Pulmonary artery endothelial cell (primary cell): ENCODE measurements at places on chromosomes 16 and 17.

GRCh38 chr17:30219315-30219714 is 16.2 kb downstream of the SLC6A4 start:
- DNase-seq, result no peak

DNA sequence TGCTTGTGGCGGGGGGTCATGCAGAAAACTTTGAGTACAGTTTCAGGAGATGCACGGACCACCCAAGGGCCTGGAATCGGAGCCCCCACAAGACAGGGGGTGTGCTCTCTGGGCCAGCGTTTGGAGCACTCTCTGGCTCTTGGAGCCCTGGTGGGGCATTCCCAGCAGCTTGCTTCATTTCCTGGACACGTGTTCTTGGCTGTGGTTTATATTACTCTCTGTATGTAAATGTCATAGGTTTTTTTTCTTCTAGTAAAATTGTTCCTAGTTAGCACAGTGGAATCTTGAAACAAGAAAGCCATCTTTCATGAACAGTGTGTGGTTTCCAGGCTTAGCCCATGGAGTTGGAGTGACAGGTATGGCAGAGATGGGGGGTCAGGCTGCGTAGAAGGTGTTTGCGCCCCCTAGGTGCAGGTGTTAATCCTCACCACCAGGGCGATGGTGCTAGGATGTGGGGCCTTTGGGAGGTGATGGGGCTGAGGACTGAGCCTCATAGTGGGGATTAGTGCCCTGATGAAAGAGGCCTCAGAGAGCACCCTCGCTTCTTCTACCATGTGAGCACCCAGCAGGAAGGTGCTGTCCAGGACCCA is 79.8 kb downstream of the JPH3 start:
- peak; percentile 20 for DNase-seq

GRCh38 chr17:72125742-72126141 is 4.9 kb downstream of the SOX9 start:
- no peak for DNase-seq

DNA sequence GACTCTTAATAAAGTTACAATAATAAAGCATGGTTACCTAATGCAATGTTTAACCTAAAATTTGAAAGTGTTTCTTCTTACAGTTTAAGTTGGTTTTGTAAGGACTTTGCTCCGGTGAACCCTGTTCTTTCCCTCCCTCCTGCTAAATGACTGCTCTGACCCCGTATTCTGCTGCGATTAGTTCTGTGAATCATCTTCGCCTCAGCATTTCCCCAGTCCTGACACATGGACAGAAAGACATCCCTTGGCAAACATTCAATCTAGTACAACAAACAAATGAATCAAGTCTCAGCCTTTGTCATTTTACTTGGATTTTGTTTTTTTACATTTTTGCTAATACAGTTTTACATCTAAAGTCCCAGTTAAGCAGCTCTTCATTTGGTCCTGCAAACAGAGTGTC is 15.4 kb downstream of the KCNJ2 start:
- DNase-seq, result no peak

- DNase-seq, result no peak
Observed at GRCh38 chr17:34301986-34302385, 16.4 kb downstream of the CCL11 start.

DNA sequence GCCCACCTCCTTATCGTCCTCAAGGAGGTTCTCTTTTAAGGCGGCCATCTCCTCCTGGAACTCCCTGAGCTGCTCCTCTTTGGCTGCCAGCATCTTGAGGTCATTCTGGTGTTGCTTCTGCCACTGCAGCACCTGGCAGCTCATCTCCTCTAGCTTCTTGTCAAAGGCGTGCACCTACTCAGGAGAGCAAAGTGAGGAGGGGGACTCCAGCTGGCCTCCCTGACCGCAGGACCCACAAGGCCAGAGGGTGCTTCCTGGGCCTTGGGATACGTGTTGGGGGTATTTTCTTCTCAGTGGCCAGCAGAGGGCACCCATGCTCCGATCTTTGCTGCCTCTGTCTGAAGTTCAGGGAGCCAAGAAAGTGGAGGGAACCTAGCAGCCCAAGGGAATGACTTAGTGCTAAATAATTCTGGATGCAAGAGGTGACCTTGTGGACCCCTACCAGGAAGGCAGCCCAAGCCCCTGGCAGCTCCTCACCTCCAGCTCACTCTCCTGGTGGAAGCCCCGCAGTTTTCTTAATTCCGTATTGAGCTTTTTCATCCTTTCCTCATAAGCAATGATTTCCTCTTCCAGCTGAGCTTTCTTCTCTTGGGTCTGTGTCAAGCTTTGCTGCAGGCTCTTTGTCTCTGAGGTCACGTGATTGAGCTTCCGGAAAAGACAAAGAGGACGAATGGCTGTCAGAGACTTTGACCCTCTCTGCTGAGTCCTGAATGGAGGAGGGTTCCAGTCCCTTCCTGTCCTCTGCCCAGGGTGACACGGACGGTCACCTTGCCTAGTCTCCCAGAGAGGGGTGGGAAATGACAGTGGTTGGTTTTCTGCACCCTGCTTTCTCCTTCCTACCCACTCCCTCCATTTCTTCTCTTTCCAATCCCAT is 31.4 kb downstream of the DHX38 start:
- DNase-seq, result peak; percentile 36

DNA sequence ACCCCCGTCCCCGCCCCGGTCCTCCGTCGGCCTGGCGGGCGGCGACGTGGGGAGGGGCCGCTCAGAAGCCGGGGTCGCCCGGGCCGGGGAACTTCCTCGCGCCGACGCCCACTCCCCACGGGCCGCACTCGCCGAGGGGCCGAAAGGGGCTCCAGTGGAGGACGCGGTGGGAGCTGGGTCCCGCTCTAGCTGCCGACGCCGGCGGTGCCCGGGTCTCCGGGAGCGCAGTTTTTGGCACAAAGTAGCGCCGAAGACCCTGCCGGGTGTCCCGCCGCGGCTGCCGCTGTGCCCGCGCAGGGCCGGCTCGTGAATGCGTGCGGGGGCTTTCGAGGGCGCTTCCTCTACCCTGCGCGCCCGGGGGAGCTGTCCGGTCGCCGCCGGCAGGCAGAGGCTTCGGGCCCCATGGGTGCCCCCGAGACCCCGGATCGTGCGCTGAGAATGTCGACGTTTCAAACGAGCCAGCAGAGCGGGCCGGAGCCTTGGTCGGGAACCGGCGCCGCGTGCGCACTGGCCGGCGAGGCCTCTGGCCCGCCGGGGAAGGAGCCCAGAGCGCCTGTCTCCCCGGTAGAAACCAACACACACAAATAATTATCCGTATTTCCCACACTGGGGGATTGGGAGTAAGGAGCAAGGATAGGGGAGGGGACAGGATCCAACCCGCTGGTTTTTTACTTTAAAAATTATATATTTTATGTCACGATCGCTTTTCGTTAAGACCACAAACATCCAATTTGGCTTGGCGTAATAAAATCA is 46.6 kb upstream of the SLC38A10 start:
- DNase-seq, result no peak

GRCh38 chr17:17341452-17341851 is 38.3 kb downstream of the NT5M start:
- DNase-seq, result no peak
